NCI-H1105 treated with DMSO at 0.1 percent for 48 hours (cell line): ENCODE measurements at places on chromosomes 7 and 10.
A peak's percentile ranks its signal among the peaks of the same experiment; 100 is the strongest.

- no peak for DNase-seq
These were observed 127.3 kb downstream of the DIP2C start for GRCh38 chr10:562142-562541.

GRCh38 chr10:119131512-119132240 lies 27.8 kb downstream of the DENND10 start:
- no peak for DNase-seq

GRCh38 chr7:138303230-138304070 lies 156.6 kb upstream of the TRIM24 start:
- no peak for DNase-seq

DNA sequence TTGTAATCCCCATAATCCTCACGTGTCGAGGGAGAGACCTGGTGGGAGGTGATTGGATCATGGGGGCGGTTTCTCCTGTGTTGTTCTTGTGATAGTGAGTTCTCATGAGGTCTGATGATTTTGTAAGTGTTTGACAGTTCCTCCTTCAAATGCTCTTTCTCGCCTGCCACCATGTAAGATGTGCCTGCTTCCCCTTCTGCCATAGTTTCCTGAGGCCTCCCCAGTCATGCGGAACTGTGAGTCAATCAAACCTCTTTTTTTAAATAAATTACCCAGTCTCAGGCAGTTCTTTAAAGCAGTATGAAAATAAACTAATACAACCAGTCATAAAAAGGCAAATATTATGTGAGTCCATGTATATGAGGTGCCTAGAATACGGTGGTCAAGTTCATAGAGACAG lies 87.5 kb downstream of the FRMD4A start:
- no peak for DNase-seq

- no peak for DNase-seq
These were observed 239.5 kb upstream of the DKK1 start for GRCh38 chr10:52074505-52075026.

- DNase-seq = no peak
These were observed 15.0 kb downstream of the CXCL12 start for GRCh38 chr10:44369854-44370253.

DNA sequence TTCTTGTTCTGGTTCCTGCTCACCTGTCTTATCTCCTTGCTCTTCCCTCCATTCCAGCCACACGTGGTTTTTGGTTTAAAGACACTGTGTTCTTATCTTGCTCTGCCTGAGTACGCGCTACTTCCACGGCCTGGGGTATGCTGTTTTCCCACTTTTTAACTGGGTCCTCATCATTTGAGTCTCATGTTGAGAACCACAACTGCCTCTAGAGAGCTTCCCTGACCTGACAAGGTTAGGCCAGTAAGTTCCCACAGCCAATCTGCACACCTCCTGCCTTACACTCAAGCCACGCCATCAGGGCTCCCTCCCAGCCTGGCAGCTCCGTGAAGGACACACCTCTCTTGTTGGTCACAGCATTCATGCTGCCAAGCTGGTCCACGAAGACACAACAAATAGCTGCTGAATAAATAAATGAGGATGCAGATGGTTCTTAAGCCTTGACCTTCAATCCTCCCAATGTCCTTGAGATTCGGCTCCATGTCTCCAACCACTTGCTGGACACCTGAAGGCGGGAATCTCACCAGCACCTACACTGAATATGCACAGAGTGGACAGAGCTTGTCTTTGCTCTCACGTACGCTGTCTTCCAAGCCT lies 201.7 kb upstream of the KLF14 start:
- DNase-seq = no peak

DNA sequence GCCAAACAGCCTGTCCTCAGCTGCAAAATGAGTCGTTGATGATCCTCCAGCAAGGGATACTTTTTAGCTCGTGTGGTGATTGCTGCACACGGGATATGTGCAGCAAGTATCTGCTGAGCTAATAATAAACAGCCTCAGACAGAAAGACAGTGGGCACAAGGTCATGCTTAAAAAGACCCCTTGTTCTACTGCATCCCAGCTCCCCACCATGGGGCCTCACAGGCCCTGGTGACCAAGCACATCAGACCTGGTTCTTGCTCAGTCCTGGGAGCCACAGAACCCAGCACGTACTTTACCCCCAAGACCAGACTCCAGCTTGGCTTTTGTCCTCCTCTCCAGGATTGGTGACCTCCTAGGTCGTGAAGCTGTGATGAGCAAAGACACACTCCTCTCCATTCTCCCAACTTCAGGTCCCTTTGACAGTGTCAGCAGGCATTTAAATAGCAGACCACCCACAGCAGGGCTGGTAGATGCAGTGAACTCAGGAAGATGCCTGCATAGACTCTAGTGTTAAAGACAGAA lies 50.5 kb downstream of the EGFR start:
- DNase-seq = no peak

- DNase-seq = no peak
These were observed 58.1 kb downstream of the AGMO start for GRCh38 chr7:15503603-15504290.

GRCh38 chr7:921071-921461 lies 33.4 kb downstream of the ADAP1 start:
- DNase-seq = no peak

DNA sequence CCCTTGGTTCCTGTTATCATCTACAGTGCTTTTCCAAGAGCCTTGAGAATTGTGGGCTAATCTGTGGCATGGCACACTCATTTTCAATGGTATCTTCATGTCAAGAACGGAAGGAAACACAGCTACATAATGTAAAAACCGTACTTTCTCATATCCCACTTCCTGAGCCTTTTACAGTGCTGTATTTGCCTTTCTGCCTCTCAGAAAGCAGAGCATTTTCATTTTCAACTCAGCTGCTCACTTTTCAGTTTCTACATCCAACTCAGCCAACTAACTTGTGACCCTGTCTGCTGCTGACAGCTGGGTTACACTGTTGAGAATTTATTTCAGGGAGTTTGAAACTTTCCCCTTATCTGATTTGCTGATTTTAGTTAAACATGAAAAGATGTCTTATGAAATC lies 875.8 kb upstream of the KCND2 start:
- DNase-seq = no peak

- DNase-seq = no peak
These were observed 11.0 kb upstream of the HNRNPF start for GRCh38 chr10:43419997-43420368.

DNA sequence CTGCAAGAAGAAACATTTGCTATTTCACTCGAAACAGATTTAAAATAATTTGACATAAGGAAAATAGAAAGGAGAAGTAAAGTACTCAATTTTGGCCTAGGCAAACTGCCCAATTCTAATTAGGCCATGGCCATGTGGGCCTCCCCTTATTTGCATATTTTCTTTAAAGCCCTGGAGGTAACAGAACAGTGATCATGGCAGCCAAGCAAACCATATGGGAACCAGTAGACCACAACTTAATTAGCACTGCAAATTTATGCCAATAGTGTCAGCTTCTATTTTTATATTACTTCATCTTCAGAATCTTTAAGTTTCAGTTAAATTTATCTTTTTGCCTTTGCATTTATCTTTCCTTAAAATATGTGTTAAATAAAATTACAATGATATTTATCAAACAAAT lies 63.3 kb upstream of the THSD7A start:
- DNase-seq = no peak

DNA sequence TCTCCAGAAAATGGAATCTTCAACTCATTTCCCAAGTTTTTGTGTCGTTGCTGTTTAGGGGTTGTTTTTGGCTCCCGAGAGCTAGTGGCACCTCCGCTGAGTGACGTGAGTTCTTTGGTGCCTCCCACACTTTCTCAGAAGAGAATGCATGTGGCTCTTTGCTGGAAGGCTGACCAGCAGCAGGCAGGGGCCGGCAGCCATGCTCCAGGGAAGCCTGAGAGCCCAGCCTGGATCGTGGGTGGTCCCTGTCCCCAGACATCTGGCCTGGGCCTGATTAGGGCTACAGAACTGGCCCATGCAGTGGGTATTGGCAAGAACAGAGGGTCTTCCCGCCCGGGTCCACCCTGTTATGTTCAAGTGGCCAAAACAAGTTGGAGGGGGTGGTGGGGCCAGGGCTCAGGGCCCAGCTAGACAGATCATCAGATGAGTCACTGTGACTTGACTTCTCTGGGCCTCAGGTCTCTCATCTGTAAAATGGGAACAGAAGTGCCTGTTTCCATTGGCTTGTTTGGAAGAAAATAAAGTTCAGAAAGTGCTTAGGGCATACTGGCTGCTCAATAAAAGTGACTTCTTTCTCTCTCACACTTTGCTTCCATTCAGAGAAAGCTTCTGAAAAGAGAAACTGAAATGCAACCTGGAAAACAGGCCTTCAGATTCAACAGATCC lies 83.1 kb downstream of the STRA8 start:
- no peak for DNase-seq

DNA sequence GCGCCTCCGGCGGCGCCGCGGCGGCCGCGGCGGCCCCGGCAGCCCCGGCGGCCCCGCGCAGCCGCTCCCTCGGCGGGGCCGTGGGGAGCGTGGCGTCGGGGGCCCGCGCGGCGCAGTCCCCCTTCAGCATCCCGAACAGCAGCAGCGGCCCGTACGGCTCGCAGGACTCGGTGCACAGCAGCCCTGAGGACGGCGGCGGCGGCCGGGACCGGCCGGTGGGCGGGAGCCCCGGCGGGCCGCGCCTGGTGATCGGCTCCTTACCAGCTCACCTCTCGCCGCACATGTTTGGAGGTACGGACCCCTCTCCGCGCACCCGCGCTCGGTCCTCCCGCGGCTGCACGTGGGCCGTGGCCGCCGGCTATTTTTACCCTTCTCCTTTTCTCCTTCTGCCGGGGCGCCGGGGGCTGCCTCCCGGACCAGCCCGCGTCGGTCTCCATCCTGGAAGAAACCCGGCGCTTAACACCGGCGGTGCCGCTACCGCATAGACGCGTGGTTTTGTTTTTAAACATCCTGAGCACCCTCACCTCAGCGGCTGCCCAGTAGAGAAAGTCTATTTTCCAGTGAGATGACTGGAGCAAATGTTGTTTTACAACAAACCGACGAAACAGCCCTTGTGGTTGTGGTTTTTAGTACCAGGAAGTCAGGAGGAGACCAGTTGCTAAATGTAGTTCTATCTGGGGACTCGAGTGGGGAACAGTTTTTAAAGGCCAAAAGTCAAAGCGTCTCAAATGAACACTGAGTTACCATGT lies 1.3 kb downstream of the ZNRF2 start:
- peak; percentile 42 for DNase-seq

- DNase-seq = no peak
These were observed 181.9 kb downstream of the AKR1D1 start for GRCh38 chr7:138258197-138258559.

- no peak for DNase-seq
These were observed 113.5 kb upstream of the C10orf90 start for GRCh38 chr10:126783806-126784557.

DNA sequence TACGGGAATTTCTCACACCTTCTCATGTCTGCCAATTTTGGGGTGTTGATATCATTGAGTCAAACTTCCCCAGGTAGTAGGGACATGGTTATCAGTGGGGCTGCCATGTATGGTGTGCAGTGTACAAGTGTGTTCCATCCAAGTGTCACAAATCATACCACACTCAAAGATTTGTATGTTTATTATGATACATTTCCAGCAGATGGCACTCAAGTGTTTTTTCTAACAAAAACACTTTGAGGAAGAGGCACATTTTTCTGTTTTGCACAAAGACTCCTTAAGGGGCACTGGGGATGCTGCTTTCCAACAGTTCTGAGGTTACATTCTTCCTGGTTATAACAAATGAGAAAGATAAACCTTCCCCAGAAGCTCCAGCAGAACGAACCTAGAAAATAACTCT lies 414.5 kb downstream of the REEP3 start:
- peak; percentile 1 for DNase-seq

DNA sequence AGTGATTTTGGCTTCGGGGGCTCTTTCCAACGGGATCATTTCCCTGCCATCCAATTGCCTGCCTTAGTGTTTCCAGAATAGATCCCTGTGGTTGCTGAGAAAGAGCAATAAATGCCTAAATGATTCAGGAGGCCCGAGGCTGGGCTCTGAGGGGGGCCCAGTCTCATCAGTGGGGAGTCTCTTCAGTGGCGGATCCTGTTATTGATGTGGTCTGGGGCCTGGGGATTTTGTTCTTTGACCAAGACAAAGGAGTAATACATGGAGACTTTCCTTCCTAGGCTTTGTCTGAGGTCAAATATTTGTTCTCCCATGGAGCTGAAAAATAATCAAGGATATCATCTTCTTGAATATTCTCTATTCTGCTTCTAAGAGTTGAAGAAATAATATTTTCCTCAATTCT lies 40.8 kb downstream of the TAS2R41 start:
- no peak for DNase-seq

DNA sequence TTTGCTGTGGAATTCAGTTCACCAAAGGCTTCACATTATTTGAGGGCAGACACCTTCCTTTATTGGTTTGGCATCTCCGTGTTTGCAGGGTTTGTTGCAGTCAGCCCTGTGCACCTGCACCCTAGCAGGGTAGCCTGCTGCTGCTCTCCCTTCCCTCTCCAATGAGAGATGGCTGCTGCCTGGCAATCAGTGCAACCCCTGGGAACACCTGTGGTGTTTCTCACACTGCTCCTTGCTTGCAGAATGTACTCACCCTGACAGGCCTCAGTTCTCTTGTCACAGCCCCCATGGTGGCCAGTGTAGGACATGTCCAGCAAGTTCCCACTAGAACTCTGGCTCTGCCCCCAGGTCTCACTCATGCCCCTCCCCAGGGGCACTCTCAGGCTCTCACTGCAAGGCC lies 12.1 kb upstream of the PPIA start:
- DNase-seq = no peak

- DNase-seq = peak; percentile 38
These were observed 25.8 kb upstream of the ZRANB1 start for GRCh38 chr10:124916098-124916584.

DNA sequence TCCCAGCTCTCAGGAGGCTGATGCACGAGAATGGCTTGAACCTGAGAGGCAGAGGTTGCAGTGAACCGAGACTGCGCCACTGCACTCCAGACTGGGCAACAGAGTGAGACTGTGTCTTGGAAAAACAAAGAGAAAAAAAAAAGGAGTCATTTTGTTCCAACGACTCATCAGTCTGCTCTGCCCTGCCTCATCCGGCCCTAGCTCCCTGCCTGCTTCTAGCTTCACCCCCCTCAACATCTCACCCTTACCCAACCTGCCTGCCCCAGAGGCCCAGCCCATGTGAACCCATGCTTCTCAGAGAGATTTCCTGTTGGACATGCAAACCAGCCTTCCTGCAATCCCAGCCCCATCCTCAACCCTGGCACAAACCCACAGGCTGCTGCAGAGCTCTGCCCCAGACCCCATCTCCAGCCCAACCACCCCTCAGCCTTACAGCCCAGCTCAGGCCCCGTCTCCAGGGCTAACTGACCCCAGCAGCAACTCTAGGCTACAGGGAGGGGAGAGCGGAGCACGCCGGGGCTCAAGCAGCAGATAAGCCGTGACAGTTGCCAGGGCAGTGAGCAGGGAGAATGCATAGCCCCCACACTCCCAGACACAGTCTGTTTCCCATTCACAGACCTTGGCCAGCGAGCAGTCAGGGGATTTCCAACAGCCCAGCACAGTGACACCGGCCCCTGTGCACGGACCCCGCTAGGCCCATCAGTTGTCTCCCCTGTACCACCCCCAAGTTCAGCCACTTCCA lies 86.0 kb upstream of the KCTD7 start:
- DNase-seq = no peak

GRCh38 chr7:20896996-20897395 lies 110.3 kb upstream of the SP8 start:
- DNase-seq = no peak

- no peak for DNase-seq
These were observed 23.4 kb upstream of the FAM3C start for GRCh38 chr7:121419201-121420148.
